Midbrain (tissue), 1 donor: ENCODE measurements at places on chromosomes 4 and X.

GRCh38 chrX:10023821-10024220, 56.7 kb downstream of the CLDN34 start:
- no peak for DNase-seq

DNA sequence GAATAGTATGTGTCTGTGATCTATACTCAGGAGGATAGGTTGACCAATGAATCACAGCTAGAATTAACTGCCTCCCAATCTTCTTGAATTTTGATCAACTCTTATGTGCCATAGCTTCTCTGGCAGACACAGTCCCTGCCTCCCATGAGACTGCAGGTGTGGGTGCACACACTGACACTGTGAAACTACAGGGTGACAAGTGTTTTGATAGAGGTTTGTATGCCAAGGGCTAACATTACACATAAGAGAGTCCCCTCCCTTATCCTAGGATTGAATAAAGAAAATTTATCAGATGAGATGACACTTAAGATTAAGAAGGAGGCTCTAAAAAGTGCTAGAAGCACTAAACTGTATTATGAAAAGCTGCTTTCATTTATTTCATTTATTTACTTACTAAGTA, 218.4 kb upstream of the BMP3 start:
- DNase-seq, result no peak

DNA sequence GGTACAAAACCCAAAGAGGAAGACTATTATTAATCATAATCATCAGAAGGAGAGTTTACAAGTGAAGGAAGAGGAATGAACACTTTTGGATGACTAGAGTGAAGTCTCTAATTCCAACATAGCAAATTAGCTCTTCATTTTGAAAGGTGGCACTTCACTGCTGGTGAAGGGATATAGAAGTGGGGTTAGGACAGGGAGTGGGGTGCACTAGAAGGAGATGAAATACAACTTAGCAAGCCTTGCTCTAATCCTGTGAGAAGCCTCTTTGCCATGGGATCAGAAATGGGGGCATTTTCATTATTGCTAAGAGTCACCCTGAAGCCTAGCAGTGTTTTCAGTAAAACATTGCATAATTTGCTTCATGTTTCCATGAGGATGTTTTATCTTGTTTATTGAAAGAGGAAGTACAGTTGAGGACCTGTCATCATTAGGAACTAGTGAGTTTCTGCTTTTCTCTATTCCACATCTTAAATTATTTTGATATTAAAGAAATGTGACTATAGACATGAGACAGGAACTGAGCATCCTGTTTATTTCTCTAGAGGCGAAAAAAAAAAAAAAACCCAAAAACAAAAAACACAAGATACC, 9.3 kb upstream of the GRPR start:
- DNase-seq, result no peak

- no peak for DNase-seq
Observed at GRCh38 chr4:39873823-39874222, 103.9 kb downstream of the PDS5A start.

GRCh38 chrX:4809571-4809970, 1096.1 kb upstream of the PRKX start:
- no peak for DNase-seq

DNA sequence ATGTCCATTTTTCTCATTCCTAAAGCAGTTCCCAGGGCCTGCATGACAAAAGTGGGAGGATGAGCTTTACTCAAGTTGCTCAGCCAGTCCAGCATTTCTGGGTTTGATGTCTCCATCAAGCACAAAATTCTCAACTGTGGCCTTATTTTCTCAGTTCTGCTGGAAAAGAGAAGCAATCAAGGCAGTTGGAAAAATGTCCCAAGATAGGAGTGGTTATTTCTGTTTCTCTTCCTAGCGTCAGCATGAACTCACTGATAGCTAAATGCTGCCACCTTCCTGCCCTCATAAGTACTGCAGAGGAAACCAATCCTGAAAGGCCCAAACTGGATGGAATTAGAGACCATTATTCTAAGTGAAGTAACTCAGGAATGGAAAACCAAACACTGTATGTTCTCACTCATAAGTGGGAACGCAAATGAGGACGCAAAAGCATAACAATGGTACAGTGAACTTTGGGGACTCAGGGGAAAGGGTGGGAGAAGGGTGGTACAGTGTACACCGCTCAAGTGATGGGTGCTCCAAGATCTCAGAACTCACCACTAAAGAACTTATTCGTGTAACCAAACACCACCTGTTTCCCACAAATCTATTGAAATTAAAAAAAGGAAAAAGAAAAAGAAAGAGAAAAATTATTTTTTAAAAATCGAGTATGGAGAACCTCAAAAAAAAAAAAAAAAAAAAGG, 29.6 kb downstream of the ADH7 start:
- DNase-seq, result peak; percentile 76

DNA sequence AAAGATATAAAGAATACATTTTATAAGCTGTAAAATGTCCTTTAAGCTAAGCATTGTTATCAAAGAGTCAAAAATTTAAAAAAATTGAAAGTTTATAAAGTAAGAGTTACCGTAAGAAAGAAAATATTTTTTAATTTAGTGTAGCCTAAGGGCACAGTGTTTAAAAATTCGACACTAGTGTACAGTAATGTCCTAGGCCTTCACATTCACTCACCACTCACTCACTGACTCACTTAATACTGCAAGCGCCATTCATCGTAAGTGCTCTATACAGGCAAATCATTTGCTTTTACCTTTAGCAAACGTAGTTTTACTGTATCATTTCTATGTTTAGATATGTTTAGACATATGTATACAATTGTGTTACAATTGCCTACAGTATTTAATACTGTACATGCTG, 20.2 kb downstream of the GLRA3 start:
- no peak for DNase-seq

GRCh38 chrX:150849486-150849885, 49.0 kb downstream of the CD99L2 start:
- DNase-seq, result no peak

DNA sequence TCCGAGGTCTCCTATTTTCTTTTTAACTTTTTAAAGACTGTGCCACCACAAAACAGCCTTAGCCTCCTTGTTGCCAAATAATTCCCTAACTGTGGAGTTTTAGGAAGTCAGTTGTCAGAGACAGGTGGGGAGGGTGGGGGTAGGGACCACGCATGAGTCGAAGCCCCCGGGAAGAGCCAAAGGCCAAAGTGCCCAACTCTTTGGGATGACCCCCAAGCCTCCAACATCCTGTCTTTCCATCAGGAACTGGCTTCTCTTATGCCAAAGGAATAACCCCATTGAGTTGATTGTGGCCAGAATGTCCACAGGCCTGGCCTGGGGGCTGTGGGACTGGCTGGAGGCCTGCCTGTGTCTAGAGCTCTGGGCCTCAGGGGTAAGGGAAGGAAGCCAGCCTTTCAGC, 5.8 kb downstream of the PRRG3 start:
- DNase-seq, result no peak

- DNase-seq, result no peak
Observed at GRCh38 chr4:153790962-153791551, 2.2 kb upstream of the SFRP2 start.

DNA sequence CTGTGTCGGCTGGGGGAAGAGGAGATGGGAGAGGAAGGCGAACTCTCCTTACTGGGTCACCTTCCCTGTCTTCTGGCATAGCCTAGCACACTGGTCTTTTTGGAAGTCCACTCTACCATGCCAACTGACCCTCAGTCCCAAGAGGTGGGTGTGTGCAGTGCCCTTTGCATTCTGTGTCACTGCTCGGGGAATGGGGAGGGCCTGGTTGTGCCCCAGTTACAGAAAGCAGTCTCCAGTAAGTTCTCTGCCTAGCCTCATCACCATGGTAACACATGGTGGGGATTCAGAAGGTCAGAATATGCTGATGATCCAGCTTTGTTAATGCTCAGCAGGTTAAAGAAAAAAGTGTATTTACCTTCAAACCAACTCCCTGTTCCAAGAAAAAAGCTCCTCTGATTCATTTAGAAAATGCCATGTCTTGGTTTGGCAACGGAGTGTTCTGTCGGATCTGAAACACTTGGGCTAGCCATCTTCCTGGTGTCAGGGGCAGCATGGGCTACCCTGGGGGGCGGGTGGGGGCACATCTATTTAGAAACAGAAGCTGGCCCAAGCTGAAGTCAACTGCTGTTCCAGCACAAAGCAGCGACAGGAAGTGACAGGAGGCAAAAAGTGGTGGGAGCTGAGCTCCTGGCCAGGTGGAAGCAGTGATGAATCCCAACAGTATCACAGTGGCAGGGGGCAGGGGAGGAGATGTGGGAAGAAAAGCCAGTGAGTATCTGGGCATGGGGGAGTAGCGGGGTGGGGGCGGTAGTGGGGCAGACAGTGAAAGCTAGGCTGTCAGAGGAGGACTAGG, 37.0 kb downstream of the NSG1 start:
- DNase-seq, result no peak

DNA sequence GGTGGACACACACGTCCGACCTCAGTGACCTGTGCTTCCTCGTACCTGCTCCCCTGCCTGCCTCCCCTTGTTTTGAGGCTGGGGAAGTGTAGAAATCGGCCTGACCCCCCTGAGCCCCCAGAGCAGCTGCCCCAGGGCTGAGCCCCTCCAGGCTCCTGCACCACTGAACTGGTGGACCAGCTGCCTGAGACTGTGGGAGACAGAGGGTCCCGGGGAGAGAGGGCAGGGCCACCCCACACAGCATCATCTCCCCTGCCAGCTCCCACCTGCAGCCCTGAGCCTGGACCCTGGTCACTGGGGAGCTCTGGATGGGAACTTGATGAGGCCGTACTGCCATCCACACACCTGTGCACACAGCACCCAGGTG, 15.0 kb upstream of the NAT8L start:
- no peak for DNase-seq

- no peak for DNase-seq
Observed at GRCh38 chr4:55763996-55764395, 55.6 kb upstream of the EXOC1L start.

- no peak for DNase-seq
Observed at GRCh38 chrX:135295944-135296305, 13.4 kb upstream of the ETDC start.

DNA sequence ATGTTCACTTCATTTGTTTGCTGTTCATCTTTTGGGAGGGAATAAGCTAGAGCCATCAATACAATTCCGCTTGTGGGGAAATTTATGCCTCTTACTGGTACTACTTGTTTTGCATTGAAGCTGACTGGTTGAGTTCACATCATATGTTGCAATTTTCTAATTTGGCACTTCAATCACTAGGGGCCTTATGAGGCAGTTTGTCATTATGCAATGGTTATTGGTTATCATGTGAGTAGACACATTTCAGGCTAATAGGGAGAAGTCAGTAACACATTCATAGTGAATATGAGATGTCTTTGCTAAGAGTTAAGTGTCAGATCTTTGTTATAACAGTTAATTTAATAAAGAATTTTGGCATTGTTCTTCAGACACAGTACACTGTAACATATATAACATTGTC, 5.0 kb downstream of the RPL36A start:
- no peak for DNase-seq

- no peak for DNase-seq
Observed at GRCh38 chr4:163878336-163879121, 384.0 kb downstream of the TMA16 start.

GRCh38 chr4:79917246-79917645, 155.8 kb downstream of the ANTXR2 start:
- DNase-seq, result no peak

DNA sequence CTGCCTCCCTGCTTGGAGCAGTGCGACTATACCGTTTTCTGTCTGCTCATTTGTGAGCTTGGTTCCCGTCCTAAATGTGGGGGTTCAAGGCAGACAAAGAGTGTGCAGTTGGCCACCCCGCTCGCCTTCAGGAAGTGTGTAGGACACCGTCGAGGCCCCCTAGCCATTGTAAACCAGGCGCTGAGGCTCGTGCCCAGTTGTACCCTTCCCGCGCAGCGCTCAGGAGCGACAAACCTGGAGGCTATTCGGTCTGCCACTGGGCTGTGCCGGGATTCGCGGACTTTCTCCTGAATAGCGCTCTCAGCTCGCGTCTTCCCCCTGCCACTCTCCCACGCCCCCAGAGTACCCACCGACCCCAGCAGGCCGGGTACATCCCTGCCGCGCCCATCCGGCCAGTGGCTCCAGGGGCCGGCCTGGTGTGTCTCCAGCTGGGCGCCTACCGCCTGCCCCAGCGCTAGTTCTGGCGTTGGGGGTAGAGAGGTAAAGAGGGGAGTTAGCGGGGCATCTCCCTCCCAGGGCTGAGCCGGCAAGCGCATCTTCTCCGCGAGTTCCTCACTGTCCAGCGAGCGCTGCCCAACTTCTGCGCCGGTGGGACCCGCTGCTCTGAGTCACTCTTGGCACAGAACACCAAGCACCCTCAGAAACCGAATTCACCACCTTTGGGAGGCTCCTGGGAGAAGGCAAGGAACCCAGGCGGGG, 880 bp upstream of the LONRF3 start:
- DNase-seq, result no peak

DNA sequence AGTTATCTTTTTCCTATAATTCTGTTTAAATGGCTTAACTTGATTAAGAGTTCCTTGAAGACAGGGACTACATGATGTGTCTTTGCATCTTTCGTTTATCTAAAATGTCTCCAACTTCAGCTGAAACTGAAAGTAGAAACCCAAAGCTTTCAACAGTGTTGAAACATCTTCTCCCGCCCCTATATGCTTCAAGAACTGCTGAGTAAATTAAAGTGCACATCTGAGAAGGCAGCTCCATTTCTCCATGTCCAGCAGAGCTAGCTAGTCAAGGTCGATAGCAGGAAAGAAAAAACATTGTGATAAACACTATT, 185.7 kb upstream of the TBL1X start:
- DNase-seq, result no peak

GRCh38 chrX:153974726-153975286, 2.3 kb downstream of the TMEM187 start:
- no peak for DNase-seq

GRCh38 chr4:99002279-99002678, 6.8 kb downstream of the METAP1 start:
- DNase-seq, result no peak

- no peak for DNase-seq
Observed at GRCh38 chrX:12434493-12434892, 296.2 kb downstream of the FRMPD4 start.

DNA sequence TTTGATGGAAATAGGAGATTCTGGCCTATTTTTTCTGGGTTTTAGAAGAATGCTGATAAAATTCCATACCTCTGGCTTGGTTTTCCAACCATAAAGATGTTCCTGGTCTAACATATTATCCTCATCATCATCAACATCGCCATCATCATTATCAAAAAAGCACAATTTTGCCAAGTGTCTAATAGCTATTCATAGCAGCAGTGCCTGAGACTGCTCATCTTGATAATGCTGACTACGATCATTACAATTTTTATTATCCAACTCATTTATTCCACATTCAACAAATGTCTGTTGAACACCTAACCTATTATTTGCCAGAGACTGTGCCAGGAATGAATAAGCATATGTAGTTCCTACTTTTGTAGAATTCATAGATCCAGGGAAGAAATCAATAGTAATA, 303.5 kb upstream of the GATB start:
- DNase-seq, result no peak

DNA sequence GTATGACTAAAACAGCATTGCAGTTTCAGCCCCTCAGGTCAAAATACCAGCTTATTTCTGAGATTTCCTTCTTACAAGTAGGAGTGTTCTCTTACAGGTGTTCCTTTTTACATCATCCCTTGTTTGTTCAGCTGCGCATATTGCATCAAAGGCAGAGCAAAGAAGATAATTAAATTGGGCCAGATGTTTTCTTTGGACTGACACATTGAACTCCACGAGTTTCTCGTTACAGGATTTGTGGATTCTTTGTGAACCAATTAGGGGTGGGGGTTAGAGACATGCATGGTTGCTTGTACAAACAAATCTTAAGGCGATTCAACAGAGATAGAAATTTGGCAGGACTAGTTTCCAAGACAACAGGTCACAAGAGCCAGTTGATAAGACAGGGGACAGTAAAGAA, 95.7 kb downstream of the SPANXN4 start:
- DNase-seq, result no peak

- peak; percentile 67 for DNase-seq
Observed at GRCh38 chr4:7719354-7720174, 220.1 kb downstream of the AFAP1 start.
